Tracheal epithelial cell (primary cell): ENCODE measurements at places on chromosomes 11 and 22. TPM values are rescaled to one million over a fixed set of nuclear protein-coding genes. Genes with fewer than 3 reads are reported as not detected.

The C11orf65 gene
- total RNA-seq: 0.43 and 1.2 TPM in 2 replicates

The TTC12 gene
- 11.3 and 18.5 TPM in 2 replicates for total RNA-seq

The OR8H3 gene
- total RNA-seq: not detected in 2 replicates

The GAS2 gene
- total RNA-seq: 0.64 and 2.9 TPM in 2 replicates

The P2RY2 gene
- total RNA-seq: 7.5 and 19.8 TPM in 2 replicates

The DEFB131B gene
- not detected in 2 replicates for total RNA-seq

The DUSP8 gene
- total RNA-seq: 0.21 and 0.96 TPM in 2 replicates

The CPT1B gene
- 2.2 TPM in 1 of 2 replicates, not detected in the other for total RNA-seq

The C11orf87 gene
- total RNA-seq: under 0.01 TPM in 1 of 2 replicates, not detected in the other

The LARGE2 gene
- total RNA-seq: 8.2 and 11.7 TPM in 2 replicates

The DPP3 gene
- total RNA-seq: 54.4 and 85.1 TPM in 2 replicates

The PAMR1 gene
- total RNA-seq: 2.6 and 5.8 TPM in 2 replicates

The SCN2B gene
- 0.21 and 0.24 TPM in 2 replicates for total RNA-seq

The CRYBB1 gene
- total RNA-seq: not detected in 2 replicates

The APOBEC3B gene
- 0.72 TPM in 1 of 2 replicates, not detected in the other for total RNA-seq

The PSMD13 gene
- total RNA-seq: 129 and 161 TPM in 2 replicates

The PARVA gene
- total RNA-seq: 9.0 and 10.1 TPM in 2 replicates

The UBQLN3 gene
- not detected in 2 replicates for total RNA-seq

The SMTNL1 gene
- not detected in 2 replicates for total RNA-seq

The MB gene
- total RNA-seq: not detected in 2 replicates

The PYGM gene
- 0.21 TPM in 1 of 2 replicates, not detected in the other for total RNA-seq

The TSKU gene
- 14.5 and 23.9 TPM in 2 replicates for total RNA-seq

The DDB1 gene
- total RNA-seq: 231 and 235 TPM in 2 replicates

The DESI1 gene
- total RNA-seq: 19.6 and 20.0 TPM in 2 replicates

The THRSP gene
- not detected in 2 replicates for total RNA-seq

The RTN4RL2 gene
- total RNA-seq: not detected in 2 replicates

The CHRM1 gene
- total RNA-seq: not detected in 2 replicates

The SPDYC gene
- total RNA-seq: not detected in 2 replicates

The RCOR2 gene
- 1.9 and 4.0 TPM in 2 replicates for total RNA-seq

The SEC14L6 gene
- 6.7 TPM in 1 of 2 replicates, not detected in the other for total RNA-seq

The IFTAP gene
- 17.4 and 36.2 TPM in 2 replicates for total RNA-seq

The OR10A4 gene
- total RNA-seq: not detected in 2 replicates

The EMID1 gene
- total RNA-seq: 0.96 TPM in 1 of 2 replicates, not detected in the other

The KLHL35 gene
- total RNA-seq: 2.4 TPM in 1 of 2 replicates, not detected in the other

The ALDH3B2 gene
- total RNA-seq: 25.1 and 57.3 TPM in 2 replicates

The GDPD4 gene
- total RNA-seq: not detected in 2 replicates

The PIWIL4 gene
- total RNA-seq: 0.85 and 1.2 TPM in 2 replicates

The YPEL1 gene
- total RNA-seq: 1.4 TPM in 1 of 2 replicates, not detected in the other

The JAML gene
- not detected in 2 replicates for total RNA-seq

The DDTL gene
- 0.43 TPM in 1 of 2 replicates, not detected in the other for total RNA-seq

The KCNC1 gene
- total RNA-seq: under 0.01 TPM in 2 replicates

The CELSR1 gene
- total RNA-seq: 51.2 and 81.2 TPM in 2 replicates

The INS gene
- total RNA-seq: not detected in 2 replicates

The LIPT2 gene
- 2.9 and 3.6 TPM in 2 replicates for total RNA-seq

The H19 gene
- total RNA-seq: 6.6 and 14.2 TPM in 2 replicates

The OR2AT4 gene
- not detected in 2 replicates for total RNA-seq
